ENCODE measurements at places on chromosomes 1 and 21.

DNA sequence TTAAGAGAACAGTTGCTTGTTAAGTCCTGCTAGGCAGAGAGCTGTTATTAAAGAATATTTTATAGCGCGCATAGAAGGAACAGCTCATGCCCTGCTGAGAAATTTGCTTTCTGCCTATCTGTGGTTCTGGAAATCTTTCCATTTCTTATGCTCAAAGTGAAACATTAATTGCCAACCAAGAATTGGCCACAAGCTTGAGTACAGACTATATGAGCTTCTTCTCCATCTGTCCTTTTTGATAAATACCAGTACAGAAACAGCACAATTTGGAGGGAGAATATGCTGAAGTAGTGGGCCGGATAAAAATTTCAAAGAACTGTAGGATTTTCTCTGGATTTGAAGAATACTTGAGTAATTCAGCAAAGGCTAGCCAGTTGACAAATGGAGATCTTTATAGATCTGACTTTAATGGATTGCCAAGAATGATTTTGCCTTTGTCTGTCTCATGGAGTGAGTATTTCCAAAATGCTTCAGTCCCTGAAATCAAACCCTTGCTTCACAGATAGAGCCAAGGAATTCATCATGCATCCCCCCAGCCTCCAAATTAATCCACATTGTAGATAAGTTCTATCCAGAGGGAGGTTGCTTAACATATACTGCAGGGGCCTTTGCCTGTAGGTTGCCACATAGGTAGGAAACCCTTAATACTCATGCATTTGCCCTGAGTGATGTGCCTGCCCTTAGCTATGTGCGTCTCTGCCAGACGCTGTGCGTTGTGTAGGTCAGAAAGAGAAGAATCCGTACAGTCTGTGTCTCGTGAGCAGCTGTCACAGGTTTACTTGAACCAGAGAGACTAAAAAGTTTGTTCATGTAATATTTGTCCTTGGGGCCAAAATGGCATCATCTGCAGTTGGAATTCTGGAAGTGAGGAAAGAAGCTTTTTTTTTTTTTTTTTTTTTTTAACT lies 44.2 kb downstream of the SMYD2 start:
- no peak for DNase-seq

DNA sequence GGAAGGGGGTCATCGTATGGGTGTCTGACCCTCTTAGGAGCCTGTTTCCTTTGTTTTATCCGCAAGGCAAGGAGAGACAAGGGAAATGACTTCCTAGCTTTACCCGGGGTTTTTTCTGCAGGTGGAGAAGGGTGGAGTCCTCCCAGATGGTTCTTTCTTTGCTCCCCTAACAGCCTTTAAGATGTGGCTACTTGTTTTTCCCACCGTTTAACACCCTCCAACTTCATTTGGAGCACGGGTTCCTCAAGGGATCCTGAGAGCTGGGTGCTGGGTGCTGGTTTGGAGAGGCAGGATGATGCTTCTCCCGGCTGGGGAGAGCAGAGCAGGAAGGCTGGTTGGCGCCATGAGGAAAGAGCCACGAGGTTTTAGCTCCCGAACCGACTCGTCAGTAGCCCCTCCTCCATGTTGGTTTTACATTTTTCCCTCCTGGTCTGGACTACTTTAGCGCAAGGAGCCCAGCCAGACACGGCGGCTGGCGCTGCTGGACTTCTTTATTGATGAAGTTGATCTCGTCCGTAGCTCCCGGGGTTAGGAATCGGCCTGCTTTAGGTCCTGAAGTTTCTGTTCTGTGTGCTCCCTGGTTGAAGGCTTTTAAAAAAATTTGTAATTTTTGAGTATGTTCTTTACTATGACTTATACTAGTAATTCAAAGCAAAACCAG lies 1.4 kb downstream of the UCK2 start:
- no peak for DNase-seq

DNA sequence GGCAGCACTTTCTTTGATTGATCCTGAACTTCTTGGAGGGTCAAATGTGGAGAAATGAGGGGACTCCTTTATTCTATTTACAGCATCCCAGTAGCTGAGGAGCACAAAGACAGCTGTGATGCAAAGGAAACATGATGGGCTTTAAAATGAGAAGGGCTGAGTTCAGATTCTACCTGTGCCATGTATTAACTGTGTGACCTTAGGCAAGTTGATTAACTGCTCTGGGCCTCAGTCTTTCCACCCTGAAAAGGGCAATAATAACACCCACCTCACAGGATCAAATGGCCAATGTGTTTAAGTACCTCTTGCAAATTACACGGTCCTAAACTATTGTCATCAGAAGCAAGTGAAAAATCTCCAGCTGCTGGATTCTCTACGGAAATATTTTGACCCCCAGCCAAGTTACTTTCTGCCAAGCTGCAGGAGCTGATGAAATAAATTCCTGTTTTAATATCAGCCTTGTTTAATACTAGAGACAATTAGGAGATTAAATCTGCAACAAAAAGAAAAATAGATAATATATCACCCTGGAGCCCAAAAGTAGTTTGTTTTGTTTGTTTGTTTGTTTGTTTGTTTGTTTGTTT lies 15.7 kb downstream of the TMEM81 start:
- no peak for DNase-seq

- DNase-seq: no peak
Measured at GRCh38 chr1:44808063-44808937, at the start of gene BTBD19. Gene BTBD19, plus strand, starts transcription at chr1:44808523. Its CDS starts 298 bp downstream, at chr1:44808821.

GRCh38 chr1:162996261-162996660 lies 72.9 kb upstream of the RGS4 start:
- no peak for DNase-seq

DNA sequence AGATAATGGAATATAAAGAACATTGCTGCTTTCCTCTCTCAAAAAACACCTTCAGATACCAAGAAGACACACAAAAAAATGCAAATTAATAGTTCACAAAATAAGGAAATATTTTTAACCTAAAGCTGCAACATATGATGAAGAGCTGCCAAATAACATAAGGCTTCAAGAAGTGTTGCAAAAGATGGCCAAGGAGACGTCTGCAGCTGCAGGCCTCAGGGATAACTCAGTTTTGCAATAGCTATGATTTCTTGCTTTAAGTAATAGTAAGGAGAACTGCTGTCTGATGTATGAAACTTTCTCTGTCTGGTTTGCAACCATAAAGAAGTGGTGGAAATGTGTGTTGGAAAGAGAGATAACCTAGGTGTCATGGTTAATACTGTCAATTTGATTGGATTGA lies 1237.5 kb downstream of the MRPL39 start:
- DNase-seq: no peak

DNA sequence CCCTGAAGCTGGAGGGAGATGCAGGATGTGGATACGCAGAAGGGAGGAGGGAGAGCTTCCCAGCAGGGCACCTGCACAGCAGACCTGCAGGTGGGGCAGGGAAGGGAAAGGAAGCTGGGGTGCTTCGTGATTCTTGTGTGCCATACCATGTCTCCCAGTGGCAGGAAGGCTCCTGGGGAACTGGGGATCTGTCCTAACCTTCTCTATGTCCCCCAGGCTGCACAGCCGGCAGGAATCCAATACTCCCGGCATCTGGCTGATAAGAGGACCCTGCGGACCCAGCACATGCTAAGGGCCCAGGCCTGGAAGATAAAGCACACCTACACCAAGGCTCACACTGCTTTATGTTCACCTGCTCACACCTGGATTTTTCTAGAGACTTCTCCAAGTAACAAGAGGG lies 79.4 kb downstream of the ITPKB start:
- DNase-seq: no peak

GRCh38 chr1:245416781-245417180 lies 262.0 kb downstream of the KIF26B start:
- DNase-seq: no peak

GRCh38 chr1:25873120-25873519 lies 2.4 kb downstream of the PAQR7 start:
- DNase-seq: no peak

- no peak for DNase-seq
Measured at GRCh38 chr1:25724966-25725365, 75.0 kb upstream of the SELENON start.

GRCh38 chr1:70659891-70660290 lies 248.8 kb downstream of the CTH start:
- no peak for DNase-seq

DNA sequence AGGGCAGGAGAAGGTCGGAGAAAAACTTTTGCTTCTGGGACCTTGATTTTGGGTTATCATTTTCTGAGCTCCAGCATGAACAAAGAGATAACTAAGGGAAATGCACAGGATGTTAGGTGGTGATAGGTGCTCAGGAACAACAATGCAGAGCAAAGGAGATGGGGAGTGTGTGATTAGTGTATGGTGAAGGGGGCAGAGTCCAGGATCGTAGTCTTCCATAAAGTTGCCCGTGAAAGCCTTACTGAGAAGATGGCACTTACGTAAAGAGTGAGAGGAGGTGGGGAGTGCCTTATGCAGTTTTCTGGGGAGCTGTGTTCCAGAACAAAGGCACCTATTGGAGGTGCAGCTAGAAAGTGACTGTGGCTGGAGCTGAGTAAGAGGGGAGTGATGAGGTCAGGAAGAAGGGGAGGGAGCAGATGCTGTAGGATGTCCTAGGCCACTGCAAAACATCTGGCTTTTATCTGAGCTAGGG lies 11.6 kb downstream of the KCNK1 start:
- DNase-seq: no peak

DNA sequence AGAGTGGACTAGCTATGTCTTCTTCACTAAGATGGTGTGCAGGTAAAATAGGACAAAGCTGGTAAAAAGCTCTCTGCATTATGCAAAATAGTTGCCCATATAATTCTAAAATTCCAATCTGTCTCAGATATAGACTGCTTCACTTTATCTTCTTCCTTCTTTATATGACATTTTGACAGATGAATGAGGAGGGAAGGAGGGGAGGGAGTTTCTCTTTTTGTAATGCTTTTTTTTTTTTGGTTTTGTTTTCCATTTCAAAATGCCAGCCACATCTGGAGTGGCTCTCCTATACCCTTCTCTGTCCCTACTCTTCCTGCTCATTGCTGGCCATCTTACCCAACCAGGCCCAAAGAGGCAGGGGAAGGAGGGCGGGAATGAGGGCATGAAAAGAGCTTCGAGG lies 24.2 kb upstream of the JUN start:
- no peak for DNase-seq

- DNase-seq: no peak
Measured at GRCh38 chr1:165815725-165816124, 11.7 kb upstream of the UCK2 start.

GRCh38 chr1:200872446-200873115 lies at the start of gene GPR25:
Gene GPR25, plus strand, starts transcription at chr1:200872981. Its CDS starts 57 bp downstream, at chr1:200873038.
- DNase-seq: no peak

GRCh38 chr1:201553496-201554189 lies 14.7 kb downstream of the NAV1 start:
- no peak for DNase-seq

- DNase-seq: no peak
Measured at GRCh38 chr1:190474650-190475211, 2.9 kb downstream of the BRINP3 start.

DNA sequence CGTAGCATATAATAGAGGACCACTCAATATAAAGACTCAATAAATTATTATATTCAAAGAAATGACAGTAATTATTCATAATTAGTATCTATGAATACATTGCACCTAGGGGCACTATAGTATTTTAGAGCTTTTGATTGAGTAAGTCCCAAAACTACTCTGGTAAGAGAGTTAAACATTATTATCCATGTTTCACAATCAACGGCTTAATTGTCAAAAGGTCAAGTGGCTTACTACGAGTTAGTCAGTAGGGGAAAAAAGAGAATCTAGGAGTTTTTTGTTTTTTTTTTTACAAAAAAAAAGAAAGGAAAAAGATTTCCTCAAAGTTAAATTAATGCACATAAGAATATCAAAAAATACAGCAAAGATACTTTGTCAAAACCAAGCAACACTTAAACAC lies 20.4 kb upstream of the LAMC1 start:
- DNase-seq: no peak

DNA sequence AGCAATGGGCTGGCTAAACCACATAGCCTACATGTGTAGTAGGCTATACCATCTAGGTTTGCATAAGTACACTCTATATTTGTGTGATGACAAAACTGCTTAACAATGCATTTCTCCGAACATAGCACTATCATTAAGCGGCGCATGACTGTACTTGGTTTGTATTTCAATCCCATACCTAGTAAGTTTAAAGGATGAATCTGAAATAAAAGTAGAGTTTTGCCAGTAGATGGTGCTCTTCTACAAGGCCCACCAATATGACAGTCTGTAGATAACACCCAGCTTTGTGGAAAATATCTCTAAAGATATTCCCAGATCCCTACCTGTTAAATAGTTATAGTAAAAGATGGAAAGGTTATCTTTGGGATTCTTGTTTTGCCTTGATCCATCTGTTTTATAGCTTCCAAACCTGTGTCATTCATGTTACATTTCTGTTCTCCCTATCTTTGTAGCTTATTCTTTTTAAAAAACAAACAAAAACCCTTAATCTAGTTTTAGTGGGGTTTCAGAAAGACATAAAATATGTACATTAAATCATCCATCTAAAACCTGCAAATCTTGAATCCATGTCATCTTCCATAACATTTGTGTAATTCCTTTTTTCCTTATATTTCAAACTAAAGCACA lies 33.9 kb upstream of the ASPM start:
- DNase-seq: peak; percentile 17

DNA sequence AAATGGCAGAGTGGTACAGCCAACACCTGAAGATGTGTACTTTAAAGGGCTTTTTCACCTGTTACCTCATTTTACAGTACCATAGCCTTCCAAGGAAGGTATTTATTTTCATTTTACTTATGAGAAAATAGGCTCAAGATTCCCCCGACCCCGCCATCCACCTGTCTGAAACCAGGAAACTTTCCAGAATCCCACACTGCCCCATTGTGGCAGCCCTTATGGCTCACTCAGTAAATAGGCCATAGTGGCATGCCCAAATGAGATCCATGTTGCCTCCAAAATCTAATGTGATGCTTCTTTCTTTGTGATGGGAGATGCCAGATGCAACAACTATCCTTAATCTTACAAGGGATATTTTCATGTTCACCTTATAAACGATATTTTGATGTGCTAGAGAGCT lies 97.8 kb downstream of the EBNA1BP2 start:
- no peak for DNase-seq

Measured in stimulated activated naive CD4-positive, alpha-beta T cell (primary cell).